ENCODE measurements at places on chromosomes 16 and 17.

DNA sequence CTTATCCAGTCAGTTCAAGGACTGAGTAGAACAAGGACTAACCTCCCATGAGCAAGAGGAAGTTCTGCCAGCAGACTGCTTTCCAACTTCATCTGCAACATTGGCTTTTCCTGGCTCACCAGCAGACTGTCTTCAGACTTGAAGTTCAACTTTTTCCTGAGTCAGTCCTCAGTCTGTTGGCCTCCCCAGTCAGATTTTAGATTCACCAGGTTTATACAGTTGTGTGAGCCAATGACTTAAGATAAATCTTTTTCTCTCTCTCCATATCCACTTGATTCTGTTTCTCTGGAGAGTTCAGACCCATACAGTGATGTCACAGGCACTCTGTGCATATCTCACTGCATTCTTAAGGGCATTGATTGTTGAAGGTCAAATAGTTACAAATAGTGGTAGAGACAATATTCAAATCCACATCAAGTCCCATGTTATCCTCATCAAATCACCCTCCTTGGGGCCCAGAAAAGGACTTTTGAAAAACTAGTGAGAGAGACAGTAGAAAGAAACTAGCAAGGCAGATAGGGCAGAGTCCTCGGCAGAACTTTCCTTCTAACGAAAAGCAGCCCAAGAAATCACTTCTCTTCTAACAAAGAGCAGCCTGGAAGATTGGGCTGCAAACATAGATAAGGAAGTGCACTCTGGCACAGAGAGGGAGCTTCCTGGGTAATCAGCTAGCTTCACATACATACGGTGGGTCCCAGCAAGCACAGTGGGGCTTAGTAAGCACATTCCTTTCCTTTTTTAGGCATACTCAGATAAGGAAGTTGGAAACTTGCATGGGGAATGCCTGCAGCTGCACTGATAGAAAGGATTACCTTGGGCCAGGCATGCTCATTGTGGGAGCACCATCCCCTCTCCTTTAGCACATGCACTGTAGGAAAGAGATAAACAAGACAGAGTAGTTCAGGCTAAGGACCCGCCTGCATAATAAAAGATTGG is 132.3 kb upstream of the FAM20A start:
- no peak for DNase-seq

DNA sequence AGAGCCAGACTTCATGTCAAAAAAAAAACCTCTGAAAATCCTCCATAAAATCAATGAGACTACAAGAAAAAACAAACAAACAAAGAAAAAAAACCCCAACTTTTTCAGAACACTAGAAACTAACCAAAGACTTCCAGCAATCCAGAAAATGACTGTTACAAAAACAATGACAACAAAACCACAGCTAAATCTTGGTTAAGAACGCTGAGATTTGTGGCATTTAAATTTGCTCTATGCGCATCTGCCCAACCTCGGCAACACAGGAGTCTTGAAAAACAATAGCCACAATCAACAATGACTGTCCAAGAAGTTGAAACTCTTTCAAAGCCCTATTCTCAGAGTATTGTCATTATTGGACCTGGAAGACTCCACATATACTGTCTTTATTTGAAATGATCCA is 402.4 kb downstream of the ZFHX3 start:
- DNase-seq: no peak

GRCh38 chr16:11136600-11136999 is 119.4 kb downstream of the SOCS1 start:
- no peak for DNase-seq

GRCh38 chr17:36934144-36934691 is 3.1 kb upstream of the LHX1 start:
- no peak for DNase-seq

DNA sequence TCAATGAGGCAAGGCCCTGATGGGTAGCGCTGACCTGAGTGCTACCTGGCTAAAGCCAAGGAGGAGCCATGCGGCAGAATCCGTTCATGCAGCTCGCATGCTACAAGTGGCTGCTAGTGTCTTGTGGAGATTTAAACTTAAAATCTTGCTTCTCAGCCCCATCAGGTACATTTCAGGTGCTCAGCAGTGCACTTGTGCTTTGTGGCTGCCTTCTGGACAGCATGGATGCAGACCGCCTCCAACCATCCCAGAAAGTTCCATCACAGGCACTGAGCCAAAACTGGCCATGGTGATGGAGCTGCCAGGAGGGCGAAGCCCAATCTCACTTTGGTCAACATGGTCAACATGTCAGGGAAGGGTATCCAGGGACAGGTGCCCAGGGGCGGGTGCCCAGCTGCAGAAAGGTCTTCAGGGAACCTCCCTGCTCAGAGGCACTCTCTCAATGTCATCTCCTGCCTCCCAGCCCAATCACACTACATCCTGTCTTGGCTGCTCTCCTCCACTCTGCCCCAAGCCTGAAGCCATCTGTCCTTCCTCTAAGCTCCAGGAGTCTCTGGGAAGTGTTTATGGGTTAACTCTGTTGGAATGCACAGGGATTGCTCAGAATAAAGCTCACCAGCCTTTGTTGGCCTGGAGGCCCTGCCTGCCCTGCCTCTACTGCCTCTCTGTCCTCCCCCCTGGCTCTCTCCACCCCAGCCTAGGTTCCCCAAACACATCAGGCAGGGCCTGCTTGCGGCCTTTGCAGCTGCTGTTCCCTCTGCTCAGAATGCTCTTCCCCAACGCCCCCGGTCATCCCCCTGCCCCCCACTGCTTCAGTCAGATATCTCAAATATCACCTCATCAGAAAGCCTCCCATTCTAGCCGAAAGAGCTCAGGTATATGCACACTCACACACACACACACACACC is 18.3 kb upstream of the TNFRSF13B start:
- DNase-seq: no peak

DNA sequence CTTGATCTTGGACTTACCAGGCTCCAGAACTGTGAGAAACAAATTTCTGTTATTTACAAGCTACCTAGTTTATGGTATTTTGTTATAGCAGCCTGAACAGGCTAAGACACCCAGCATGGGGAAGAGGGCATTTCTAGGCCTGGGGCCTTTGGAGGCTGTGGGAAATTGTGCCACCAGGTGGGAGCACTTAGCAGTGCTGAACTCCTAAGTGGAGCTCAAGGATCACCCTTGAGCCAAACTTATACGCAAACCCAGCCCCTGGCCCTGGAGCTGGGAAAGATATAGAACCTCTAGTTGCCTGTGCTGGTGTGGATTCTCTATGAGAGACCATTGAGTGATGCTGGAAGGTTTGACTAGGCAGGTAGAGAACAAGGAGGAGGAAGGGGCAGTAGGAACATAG is 36.1 kb downstream of the MIS12 start:
- no peak for DNase-seq
